Endodermal cell (in vitro differentiated cells): ENCODE measurements at places on chromosomes 4 and X.

DNA sequence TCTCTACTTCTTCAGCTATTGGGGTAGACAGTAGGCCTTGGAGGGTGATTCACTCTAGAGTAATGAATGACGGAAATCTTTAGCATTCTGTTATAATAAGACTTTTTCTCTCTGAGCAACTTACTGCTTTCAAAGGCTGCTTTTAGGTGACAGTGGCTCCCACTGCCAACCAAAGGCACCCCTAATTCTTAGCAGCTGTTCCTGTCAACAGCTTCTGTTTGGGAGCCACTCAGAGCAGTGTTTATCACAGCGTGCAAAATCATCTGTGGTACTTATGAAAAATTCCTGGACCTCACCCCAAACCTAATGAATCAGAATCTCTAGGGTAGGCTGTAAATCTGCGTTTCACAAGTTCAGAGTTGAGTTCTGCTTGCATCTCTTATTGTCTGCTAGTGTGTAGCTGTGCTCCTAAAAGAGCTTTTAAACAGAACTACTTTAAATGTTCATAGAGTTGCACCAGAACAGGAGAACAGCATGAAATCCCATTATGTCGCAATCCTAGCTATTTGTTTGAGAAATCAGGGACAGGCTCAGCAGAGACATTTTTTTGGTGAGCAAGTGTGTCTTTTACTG lies 52.8 kb upstream of the POU4F2 start:
- DNase-seq: no peak

GRCh38 chr4:158912390-158912789 lies 143.6 kb downstream of the FNIP2 start:
- DNase-seq: no peak

GRCh38 chrX:1323315-1323714 lies 13.3 kb upstream of the IL3RA start:
- DNase-seq: peak; percentile 94

- no peak for DNase-seq
Measured at GRCh38 chrX:38626296-38626695, 65.0 kb downstream of the TSPAN7 start.

DNA sequence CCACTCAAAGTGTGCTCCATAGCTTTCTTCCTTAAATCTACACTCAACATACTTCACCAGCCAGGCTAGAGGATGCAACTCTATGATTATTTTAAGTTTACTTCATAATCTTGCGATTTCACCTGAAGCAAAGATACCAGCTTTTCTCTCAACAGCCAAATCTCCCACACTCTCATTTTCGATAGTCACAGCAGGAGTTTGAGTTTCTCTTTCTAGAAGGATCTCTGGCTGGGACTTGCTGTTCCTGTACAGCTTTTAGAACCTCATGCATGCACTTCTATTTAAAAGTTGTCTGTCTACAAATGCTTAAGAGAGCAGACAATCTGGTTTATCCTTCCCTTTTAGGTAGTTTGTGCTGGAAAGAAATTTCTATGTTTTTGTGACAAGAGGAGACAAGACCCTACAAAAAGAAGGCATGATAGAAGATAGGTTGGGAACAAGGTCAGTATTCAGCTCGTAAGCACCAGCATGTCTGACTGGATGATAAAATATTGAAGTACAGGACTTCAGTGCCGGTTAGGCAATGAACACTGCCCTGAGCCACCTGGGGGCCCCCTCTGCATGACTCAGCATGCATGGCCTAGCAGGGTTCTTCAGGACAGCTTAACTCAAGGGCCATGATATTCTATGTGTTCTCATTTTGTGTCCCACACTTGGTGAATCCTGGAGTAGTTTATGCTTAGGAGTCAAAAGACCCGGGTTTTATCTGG lies 65.6 kb downstream of the ATXN3L start:
- no peak for DNase-seq

DNA sequence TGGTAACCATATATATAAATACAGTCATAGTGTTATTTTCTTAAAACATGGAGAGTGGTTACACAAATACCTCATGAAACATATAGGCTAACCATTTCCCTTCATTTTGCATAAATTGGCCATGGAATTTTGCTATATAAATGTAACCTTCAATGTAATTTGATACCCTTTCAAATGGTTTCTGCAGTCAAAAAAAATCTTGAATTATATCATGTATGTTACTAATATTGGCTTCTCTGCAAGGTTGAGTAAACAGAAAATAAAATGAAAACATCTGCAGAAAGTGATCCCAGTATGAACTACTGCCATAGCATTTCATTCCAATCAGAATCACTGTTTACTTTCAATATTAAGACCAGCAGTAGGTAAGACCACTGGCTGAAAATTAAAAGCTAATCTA lies 1165.9 kb upstream of the TENM3 start:
- no peak for DNase-seq

- DNase-seq: peak; percentile 57
Measured at GRCh38 chr4:16995451-16995850, 97.0 kb upstream of the LDB2 start.

DNA sequence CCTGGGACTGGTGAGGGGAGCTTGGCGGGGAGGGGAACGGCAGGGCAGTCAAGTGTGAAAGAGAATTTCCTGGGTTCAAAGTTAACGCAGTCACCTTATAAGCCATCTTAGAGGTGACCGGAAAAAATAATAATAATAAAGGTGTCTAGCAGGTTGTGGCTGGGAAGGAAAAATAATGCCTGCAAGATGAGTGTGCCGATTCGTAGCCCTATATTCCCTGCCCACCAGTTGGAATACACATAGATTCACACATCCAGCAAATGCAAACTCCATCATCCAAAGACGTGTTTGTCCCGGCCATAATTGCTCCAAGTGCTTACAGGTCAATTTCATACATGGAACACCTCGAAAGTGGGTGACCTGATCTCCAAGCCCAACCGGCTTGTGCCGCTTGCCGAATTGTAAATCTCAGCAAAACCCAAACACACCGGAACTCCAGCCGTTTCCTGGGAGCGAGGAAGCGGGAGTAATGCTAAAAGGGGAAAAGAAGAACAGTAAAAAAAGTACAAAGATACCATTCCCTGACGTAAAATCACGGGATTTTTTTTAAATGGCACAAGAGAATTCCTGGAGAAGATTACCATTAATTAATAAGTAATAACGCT lies 1.3 kb upstream of the FAT1 start:
- DNase-seq: peak; percentile 69

GRCh38 chr4:9880406-9881197 lies 99.2 kb downstream of the DRD5 start:
- DNase-seq: peak; percentile 51

GRCh38 chr4:174600391-174600790 lies 78.1 kb upstream of the HPGD start:
- no peak for DNase-seq

GRCh38 chrX:37816766-37817165 lies 30.6 kb downstream of the DYNLT3 start:
- DNase-seq: no peak

GRCh38 chrX:74422576-74423288 lies 1.4 kb downstream of the SLC16A2 start:
- DNase-seq: peak; percentile 87

DNA sequence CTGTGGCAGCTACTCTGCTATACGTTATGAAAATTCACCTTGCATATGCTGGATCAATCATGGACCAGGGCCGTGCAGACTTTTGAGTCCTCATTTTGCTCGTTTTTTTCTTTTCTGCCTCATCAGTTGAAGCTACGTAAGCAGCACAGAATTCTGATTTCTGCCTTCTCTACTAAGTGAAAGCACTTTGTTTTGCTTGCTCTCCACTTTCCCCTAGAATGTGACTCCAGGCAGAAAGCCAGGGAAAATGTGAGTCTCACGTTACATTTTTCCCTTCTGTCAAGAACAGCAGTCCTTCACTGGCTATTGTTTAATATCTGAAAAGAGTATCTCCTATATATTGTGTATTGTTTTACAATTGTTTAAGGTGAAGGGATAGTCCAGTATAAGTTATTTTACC lies 1840.1 kb downstream of the PCDH7 start:
- no peak for DNase-seq

GRCh38 chrX:150547375-150548115 lies 20.9 kb upstream of the MTM1 start:
- DNase-seq: peak; percentile 76

DNA sequence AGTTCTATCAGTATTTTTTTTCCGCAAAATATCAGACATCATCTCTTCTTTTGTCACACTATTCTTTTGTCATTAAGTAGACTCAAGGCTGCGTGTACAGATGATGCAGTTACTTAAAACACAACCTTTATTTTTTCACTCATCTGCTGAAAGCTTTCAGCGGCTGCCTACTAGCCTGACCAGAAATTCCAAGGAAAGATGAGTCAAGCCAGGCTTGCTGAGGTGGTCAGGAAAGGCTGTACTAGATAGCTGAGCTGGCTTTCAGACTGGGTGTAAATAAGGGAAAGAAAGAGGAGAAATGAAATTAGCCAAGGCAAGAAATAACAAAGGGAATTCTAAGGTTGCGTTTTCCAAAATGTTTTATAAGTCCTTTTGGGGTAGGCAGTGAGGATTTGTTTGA lies 17.9 kb downstream of the STK26 start:
- DNase-seq: no peak

GRCh38 chr4:13673167-13673566 lies 45.6 kb upstream of the BOD1L1 start:
- no peak for DNase-seq

DNA sequence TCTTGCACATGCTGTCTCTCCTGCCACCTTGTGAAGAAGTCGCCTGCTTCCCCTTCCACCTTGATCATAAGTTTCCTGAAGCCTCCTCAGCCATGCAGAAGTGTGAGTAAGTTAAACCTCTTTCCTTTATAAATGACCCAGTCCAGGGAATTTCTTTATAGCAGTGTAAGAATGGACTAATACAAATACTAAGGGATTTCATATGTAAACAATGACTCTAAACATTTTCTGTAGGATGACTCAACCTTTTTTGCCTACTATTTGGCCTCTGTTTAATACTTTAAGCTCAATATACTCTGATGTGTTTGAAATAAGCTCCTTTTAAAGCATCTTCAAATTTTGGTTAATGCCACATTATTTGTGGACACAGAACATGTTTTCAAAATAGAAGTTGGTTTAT lies 813.5 kb upstream of the SLIT2 start:
- DNase-seq: no peak

- no peak for DNase-seq
Measured at GRCh38 chr4:130545596-130545995, 1449.6 kb downstream of the C4orf33 start.

DNA sequence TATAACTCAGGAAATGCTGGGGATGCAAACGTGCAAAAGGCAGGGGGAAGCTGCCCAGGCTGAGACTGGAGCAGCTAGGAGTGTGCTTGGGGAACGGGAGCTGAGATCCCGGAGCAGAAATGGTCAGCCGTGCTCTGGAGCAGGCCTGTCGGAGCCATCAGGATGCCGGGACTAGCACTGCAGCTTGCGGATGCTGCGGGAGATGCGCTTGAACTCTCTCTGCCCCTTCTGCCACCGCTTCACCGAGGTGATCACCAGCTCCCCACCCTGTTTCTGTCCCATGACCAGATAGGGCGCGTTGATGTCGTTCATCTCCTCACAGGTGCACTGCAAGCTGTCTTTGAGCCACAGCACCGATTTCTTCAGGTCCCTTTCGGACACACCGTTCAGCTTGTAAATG lies 7.6 kb downstream of the SFRP2 start:
- peak; percentile 57 for DNase-seq

GRCh38 chr4:94354474-94354896 lies 11.8 kb upstream of the HPGDS start:
- no peak for DNase-seq

- DNase-seq: no peak
Measured at GRCh38 chr4:165312506-165312905, 15.0 kb upstream of the MSMO1 start.

- DNase-seq: no peak
Measured at GRCh38 chrX:125405339-125405738, 85.7 kb downstream of the TEX13C start.

GRCh38 chr4:111230265-111230664 lies 607.4 kb upstream of the PITX2 start:
- no peak for DNase-seq

DNA sequence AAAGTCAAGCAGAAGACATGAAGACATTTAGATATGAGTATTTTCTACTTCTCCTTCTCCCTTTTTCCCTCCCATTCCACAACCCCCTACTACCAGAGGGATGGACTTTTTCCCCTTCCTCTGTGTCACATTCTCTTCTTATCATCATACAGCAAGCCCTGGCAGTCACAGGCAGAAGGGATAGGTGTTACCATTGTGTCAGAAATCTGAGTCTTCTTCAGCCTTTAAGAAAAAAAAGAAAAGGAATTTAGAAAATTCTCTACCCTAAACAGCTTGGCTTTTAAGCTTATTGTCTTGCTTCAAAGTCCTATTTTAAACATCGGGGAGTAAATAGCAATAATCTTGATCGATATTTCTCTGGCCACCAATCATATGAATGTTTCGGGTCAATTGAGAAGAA lies 30.9 kb upstream of the ADH1C start:
- no peak for DNase-seq

GRCh38 chr4:75858721-75859120 lies 43.5 kb downstream of the PPEF2 start:
- no peak for DNase-seq

GRCh38 chr4:40881096-40881495 lies 131.3 kb downstream of the NSUN7 start:
- no peak for DNase-seq

DNA sequence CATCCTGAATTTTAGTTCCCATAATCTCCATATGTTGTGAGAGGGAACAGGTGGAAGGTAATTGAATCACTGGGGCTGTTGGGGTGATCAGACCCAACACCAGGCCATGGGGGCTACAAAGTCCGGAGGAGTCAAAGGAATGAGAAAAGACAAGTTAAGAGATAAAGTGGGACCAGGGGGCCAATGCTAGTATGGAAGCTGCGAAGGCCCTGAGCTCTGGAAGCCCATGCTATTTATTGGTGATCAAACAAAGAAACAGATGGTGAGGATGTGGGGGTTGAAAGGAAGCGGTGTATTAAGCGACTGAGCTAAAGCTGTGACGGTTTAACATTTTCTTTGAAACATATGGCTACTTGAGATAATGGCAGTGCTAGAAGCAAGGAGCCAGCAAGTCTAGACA lies 132.8 kb downstream of the PDGFC start:
- no peak for DNase-seq

DNA sequence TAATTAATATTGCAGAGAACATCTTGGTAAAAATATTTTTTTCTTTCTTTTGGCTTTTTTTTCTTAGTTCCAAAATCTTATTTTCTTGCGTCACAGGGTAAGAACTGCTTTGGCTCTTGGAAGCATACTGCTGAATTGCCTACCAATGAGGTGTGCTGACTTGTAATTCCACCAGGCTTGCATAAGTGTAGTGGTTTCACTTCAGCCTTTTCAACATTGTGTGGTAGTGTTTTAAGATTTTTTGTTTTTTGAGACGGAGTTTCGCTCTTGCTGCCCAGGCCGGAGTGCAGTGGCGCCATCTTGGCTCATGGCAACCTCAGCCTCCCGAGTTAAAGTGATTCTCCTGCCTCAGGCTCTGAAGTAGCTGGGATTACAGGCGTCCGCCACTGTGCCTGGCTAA lies 42.4 kb downstream of the N4BP2 start:
- DNase-seq: no peak

GRCh38 chrX:86806786-86807185 lies 658.5 kb downstream of the DACH2 start:
- DNase-seq: peak; percentile 62

GRCh38 chr4:181525634-181526033 lies 717.6 kb upstream of the TENM3 start:
- DNase-seq: no peak

GRCh38 chr4:82293304-82293703 lies 80.5 kb downstream of the HNRNPD start:
- no peak for DNase-seq

GRCh38 chr4:112284662-112285411 lies 867 bp downstream of the TIFA start:
- no peak for DNase-seq
